Calu3 (cell line): ENCODE measurements at places on chromosomes 6 and 20.
A peak's percentile ranks its signal among the peaks of the same experiment; 100 is the strongest.

- no peak for DNase-seq
Observed at GRCh38 chr6:144601221-144601620, 316.1 kb downstream of the UTRN start.

DNA sequence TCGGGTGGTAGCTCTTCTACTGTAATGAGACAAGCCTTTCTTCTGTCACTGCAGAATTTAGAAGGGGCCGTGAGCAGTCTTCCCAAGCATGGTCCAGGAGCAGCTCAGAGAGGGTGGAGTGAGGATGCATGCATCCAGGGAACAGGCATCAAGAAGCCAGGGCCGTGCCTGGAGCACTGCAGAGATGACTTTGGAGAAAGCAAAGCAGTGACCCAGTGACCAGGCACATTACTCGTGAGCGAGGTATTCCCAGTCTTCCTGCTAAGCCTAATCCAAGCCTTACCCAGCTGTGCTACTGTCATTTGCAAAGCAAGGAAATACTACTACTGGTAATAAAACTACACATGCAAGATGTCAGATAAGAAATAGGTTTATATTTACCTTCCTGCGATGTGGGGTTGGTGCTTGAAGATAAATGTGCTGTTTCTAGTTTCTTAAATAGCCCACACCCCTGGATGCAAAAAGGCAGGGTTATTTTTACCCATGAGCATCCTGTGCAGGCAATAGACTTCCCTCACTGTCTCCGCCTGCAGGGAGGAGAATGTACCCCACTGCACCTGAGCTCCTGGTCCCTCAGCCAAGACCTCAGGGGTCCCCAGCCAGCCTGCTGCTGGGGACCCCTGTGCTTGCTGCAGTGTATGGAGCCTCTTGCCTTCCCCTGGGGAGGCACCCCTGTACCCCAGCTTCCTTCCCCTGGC, 62.9 kb downstream of the SSR1 start:
- DNase-seq = no peak

- DNase-seq = no peak
Observed at GRCh38 chr6:14644381-14644780, 526.8 kb downstream of the CD83 start.

DNA sequence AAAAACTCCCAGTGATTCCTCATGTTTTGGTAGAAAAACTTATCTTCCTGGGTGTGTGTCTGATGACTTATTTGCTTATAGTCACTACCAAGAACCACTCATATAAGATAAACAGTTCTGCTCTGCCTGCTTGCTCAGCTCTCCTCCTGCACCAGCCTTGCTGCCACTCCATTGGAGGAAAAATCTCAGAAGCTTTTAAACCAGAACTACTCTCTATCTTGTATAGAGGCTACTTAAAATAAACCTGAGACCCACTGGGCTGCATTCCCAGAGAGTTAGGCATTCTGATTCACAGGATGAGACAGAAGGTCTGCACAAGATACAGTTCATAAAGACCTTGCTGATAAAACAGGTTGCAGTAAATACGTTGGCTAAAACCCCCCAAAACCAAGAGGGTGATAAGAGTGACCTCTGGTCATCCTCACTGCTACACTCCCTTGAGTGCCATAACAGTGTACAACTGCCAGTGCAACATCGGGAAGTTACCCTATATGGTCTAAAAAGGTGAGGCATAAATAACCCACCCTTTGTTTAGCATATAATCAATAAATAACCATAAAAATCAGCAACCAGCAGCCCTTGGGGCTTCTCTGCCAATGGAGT, 728.3 kb downstream of the EPHA7 start:
- no peak for DNase-seq

DNA sequence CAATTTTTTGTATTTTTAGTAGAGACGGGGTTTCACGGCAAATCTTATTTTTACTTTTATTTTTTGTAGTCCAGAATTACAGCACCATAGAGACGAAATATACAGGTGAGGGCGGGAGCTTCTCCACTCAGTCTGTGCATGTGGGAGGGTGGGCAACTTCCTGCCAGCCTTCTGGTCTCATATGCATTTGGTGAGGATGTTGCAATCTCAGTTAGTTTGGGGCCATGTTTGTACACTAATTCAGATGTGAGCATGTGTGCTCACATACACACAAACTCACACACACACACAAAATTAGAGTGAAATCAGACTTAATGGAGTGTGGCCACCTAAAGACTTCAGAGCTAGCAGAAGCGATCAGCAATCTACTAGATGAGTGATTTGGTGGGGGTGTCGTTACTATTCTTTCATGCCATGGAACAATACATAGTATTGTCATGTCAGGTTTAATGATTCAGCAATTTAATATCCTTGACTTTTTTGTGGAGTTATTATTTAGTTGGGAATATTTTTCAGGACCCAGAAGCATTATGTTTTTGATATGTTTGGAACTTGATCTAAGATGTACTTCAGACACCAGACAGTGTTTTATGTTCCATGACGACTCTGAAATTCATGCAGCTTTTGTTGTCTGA, 78.0 kb upstream of the BMP2 start:
- DNase-seq = no peak

- DNase-seq = no peak
Observed at GRCh38 chr6:170130201-170130621, 160.7 kb downstream of the DLL1 start.

DNA sequence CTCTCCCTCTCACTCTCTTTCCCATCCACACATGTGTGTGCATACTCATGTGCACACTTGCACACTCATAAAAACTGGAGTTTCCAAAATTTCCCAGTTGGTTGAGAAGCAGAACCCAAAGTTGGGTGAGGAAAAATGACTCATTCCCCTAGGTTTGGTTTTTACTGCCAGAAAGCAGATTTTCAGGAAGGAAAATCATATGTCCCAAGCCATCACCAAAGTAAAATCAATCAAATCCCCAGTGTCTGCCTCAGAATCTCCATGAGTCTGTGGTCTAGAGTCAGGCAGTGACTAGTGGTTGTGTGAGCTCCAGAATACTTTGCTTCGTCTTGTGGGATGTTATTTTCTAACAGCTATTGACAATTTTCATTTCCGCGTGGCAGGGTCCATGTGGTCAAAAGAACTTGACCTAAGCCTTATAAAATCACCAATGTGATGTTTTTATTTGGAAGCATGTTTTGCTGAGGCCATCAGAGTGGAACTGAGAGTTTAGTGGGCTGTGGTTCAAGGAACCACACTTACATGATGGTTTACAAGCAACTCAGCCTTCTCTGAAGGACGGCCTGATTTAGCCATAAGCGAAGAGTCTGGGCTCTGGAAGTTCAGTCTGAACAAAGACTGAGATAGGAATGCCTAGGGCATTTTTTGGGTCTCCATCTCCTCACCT, 81.9 kb upstream of the CCN6 start:
- no peak for DNase-seq

GRCh38 chr20:48056218-48056617, 270.9 kb upstream of the SULF2 start:
- DNase-seq = no peak

DNA sequence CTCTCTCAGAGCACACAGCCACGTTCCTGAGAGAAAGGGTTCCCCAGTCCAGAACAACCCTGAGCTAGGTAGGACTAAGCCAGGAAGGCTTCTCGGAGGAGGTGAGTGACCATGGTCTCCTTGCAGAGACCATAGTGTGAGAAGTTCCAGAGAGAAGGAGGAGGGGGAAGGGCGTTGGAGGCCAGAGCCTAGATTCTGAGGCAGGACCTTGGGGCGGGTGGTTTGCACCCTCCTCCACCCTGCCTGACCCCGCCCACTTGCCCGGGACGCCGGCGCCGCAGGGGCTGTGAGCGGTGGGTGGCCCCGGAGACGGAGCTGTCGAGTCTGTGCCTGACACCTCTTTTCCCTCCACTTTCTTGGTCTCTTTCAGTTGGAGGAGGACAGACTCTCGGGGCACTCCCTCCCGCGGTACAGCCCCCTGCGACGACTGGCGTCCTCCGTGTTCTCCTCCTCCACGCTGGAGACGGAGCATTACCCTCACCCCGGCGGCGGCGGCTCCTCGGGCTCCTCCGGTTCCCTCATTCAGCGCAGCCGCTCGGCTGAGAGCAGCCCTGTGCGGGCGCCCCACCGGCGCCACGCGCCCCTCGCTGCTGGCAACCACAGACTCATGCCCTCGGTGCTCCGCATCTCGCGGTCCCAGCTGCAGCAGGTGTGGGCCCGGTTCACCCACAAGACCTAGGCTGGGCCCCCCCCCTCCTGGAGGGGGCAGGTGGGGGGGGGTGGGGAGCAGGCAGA, 26.2 kb downstream of the TTBK1 start:
- peak; percentile 60 for DNase-seq

DNA sequence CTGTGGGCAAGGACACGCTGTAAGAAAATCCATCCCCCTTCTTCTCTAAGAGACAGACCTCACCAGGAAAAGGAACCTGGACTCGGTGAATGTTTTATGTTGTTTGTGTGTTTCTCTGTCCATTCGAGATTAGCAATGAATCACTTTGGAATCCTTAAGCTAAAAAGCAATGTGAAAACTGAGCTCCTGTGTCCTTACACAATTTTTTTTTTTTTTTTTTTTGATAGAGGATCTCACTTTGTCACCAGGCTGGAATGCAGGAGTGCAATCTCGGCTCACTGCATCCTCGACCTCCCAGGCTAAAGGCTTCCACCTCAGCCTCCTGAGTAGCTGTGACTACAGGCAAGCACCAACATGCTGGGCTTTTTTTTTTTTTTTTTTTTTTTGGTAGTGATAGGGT, 32.1 kb downstream of the BFSP1 start:
- DNase-seq = no peak

GRCh38 chr6:143187238-143187923, 126.7 kb downstream of the AIG1 start:
- no peak for DNase-seq

- DNase-seq = no peak
Observed at GRCh38 chr6:44020148-44020547, 107.1 kb downstream of the MRPL14 start.

- DNase-seq = no peak
Observed at GRCh38 chr20:20364593-20365479, 3.1 kb upstream of the INSM1 start.

- DNase-seq = no peak
Observed at GRCh38 chr6:167558246-167559177, 233.6 kb downstream of the TTLL2 start.

DNA sequence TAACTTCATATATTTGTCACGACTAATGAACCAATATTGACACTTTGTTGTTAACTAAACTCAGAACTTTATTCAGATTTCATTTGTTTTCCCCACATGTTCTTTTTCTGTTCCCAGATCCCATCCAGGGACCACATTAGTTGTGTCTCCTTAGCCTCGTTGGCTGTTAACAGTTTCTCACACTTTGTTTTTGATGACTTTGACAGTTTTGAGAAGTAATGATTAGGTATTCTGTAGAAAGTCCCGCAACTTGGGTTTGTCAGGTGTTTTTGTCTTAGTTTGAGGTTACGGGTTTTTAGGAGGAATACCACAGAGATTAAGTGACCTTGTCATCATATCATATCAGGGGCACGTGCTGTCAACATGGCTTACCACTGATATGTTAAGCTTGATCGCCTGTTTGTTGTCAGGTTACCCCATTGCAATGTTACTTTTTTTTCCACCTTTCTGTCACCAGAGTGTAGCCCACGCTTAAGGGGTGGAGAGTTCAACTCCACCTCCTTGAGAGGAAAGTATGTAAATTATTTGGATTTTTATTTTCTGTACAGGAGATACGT, 32.9 kb downstream of the MAP3K4 start:
- DNase-seq = no peak

DNA sequence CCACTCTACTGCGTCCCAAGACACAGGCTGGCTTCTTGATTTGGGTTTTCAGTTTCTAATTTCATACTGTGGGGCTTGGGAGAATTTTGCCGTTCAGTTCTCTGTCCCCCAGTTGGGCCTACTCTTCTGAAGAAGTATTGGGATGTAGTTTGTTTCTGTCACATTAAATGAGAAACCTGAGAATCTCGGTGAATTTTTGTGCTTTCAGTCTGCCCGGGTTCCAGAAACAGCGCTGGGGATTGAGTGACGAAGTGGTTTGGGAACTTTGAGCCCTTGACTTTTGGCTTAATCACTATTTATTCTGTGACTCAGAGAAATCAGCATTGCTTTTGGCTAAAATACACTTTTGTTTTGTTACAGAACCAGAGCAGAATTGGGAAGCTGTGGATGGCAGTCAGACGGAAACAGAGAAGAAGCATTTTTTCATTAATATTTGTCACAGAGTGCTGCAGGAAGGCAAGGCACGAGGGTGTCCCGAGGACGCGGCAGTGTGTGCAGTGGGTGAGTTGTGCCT, 74.0 kb downstream of the IGF2R start:
- DNase-seq = peak; percentile 25

DNA sequence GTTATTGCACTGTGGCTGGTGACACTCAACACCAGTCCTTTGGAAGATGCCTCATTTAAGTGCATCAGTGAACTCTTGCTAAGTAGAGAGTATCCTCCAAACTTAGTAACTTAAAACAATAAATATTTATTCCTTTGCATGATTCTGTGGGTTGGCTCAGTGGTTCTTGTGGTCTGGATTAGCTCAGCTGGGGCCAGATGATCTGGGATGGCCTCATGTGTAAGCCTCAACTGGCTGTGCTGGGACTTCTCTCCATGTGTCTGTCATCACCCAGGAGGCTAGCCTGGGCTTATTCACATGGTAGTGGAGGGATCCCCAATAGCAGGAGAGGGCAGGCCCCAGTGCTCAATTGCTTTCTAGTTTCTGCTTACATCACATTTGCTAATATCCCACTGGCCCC, 8.3 kb downstream of the LRRN4 start:
- no peak for DNase-seq

- DNase-seq = peak; percentile 28
Observed at GRCh38 chr6:139343052-139343750, 31.2 kb downstream of the CITED2 start.

DNA sequence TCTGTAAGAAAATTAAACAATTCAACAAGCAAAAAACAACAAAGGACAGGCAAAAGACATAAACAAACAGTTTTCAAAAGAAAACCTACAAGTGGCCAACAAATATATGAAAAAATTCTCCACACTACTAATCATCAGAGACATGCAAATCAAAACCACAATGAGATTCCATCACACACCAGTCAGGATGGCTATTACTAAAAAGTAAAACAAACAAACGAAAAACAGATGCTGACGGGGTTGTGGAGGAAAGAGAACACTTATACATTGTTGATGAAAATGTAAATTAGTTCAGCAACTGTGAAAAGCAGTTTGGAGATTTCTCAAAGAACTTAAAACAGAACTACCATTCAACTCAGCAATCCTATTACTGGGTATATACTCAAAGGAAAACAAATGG, 537.6 kb downstream of the HDGFL1 start:
- no peak for DNase-seq

DNA sequence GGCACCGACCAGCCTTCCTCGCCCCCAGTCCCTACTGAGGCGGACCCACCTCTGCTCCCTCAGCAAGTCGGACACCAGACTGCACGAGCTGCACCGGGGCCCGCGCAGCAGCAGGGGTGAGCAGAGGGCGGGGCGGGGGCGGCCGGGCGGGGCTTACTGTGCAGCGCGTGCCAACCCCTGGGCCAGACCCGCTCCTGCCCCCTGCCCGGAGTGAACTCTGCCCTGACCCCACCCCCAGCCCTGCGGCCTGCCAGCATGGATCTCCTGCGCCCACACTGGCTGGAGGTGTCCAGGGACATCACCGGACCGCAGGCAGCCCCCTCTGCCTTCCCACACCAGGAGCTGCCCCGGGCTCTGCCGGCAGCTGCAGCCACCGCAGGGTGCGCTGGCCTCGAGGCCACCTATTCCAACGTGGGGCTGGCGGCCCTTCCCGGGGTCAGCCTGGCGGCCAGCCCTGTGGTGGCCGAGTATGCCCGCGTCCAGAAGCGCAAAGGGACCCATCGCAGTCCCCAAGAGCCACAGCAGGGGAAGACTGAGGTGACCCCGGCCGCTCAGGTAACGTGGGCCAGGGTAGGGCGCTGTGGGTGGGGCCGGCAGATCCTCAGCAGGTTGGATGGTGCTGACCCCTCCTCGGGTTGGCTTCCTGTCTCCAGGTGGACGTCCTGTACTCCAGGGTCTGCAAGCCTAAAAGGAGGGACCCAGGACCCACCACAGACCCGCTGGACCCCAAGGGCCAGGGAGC, 1.5 kb upstream of the SLC2A4RG start:
- DNase-seq = no peak
